Neuronal stem cell (in vitro differentiated cells): ENCODE measurements at places on chromosomes 5 and 9.

GRCh38 chr9:112887381-112887780 is 3.3 kb downstream of the SLC46A2 start:
- DNase-seq: no peak

- DNase-seq: no peak
Observed at GRCh38 chr9:2340046-2340760, 281.4 kb upstream of the VLDLR start.

GRCh38 chr9:81594415-81594814 is 94.9 kb downstream of the TLE1 start:
- DNase-seq: no peak

DNA sequence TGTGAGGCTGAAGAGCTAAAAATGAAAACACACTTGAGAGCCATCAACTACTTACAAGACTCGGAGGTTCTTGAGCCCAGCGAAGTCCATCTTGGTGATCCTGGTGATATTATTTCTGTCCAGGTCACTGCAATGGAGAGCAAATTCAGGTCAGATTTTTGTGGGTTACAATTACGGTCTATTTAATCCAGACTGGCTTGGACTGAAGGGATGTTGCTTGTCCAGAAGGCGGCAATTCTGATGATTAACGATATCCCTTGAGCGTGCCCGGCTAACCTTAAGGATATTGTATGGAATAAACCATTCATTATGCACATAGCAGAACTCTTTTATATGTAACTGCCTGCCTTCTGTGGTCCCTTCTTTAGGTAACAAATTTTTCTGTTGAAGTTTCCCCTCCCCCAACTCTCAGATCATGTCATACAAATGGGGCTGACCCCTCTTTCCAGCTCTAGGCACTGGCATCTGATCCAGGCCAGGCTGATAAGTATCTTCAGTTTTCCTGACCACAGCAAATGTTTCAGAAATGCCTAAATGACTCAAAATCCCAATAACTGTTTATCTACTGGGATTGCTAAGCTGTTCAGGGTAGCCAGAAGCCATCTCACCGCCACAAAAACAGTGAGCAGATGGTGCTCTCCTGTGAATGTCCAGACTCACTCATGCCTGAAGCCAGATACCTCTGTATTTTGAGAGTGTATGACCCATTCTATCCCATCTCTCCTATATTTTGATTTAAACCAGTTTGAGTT is 49.4 kb downstream of the SLIT3 start:
- no peak for DNase-seq

- DNase-seq: no peak
Observed at GRCh38 chr9:127012250-127012649, 97.7 kb downstream of the RALGPS1 start.

DNA sequence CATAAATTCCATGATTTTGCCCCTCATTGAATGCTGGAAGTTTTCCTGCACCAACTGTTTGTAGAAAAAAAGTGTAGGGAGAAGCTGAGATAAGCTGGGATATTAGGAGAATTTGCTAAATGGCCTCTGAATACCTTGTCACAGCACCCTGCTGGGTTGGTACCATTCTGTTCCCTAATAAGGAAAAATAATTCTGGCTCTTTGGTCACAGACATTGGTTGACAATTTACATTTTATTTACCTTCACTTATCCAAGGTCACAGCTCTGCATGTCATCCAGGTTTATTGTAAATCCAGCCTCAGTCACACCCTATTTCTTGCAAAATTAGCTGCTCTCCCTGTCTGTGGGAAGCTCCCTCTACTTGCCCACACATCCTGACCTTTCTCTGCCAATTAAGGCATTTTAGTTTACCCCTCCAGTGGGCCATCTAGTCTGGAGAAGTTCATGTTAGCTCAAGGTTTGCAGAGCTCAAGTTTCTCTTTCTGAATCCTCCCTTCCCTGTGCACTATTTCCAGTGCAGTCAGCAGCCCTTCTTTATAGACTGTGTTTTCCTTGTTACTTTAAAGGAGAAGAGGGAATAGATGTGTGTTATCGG is 115.4 kb upstream of the NTRK2 start:
- no peak for DNase-seq

DNA sequence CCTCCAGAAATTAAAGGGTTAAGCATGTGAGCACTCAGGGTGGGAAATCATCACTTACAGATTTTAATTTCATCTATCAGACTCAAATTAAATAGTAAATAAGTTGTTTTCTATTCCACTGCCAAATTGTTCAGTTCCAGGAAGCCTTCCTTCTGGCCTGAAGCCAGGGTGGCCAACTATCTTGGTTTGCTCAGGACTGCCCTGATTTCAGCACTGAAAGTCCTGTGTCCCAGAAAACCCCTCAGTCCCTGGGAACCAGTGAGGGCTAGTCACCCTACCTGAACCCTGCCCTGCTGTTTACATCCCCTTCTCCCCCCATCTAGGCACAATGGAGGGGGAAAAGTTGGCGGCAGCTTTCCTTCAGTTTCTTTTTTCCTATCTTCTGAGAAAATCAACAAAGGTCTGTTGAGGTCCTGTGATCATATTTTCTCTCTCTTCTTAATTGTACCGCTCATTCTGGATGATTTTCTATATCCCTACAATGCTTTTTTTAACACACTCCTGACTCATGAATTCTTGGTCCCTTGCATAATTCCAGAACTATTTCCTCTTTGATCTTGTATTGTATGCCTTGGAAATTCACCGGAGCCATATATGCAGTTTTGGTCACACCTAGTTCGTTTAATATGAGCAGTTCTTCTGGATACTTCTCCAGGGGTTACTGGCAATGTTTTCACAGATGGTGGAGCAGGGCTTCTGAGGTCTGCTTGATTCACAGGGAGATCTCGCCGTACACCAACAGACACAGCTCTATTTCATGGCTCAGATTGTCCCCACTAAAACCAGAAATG is 103.8 kb downstream of the MAP1B start:
- no peak for DNase-seq

GRCh38 chr9:76557674-76558225 is 98.8 kb downstream of the GCNT1 start:
- no peak for DNase-seq
